Tibial nerve (tissue), 4 donors: ENCODE measurements at places on chromosomes 1 and 21. TPM values are rescaled to one million over a fixed set of nuclear protein-coding genes. Genes with fewer than 3 reads are reported as not detected.

AADACL4 gene
- total RNA-seq, result not detected

DFFA gene
- total RNA-seq, result 19.5 TPM

SLC35F3 gene
- not detected for total RNA-seq

- DNase-seq, result no peak
Measured at GRCh38 chr1:19645411-19646251, 1.5 kb downstream of the NBL1 start.

DNA sequence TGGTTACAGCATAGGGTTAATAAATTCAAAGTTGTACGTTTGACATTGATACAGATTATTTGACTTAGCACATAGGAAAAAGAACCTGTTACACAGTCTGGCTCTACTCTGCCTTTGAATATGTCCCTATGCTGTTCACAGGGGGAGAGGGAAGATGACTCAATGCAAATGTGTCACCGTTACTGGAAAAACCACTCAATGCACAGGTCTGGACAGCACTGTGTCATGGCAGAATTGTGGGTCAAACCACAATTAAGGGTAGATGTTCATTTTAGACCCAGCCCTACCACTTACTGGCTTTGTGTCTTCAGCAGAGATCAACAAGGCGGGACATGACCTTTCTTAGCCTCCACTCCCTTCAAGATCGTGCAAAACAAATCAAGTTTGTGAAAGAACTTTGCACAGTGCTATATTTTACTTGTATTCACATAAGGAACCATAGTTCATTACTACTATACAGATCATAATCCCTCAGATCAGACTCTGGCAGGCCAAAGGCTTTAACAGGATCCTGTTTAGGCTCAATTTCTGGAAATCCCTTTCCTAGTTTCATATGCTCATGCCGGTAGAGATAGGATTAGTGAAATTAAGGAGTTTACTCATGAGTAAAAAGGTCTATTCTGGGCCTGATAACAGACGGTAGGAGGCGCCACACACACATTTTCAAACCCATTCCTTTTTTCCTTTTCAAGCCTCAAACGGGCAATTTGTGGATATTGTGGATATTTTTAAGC is 22.1 kb downstream of the EIF2D start:
- DNase-seq, result no peak

- no peak for DNase-seq
Measured at GRCh38 chr1:24362396-24362795, 43.2 kb downstream of the GRHL3 start.

DNA sequence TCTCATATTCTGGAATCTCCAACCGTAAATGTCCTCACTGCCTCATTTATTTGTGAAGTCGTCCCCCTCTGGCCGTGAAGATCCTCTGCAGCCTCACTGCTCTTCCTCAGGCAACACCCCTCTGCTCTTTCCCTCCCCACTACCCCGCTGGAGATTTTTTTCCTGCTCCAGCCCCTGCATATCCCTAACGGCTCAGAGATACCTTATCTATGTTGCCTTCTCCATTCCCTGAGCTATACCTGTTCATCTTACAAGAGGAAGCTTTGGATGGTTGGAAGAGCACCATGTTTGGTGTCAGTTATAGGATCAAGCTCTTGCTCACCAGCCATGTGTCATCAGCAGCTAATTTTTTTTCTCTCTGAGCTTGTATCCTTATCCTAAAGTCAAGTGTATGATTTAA is 26.4 kb downstream of the LRRC8B start:
- no peak for DNase-seq

GRCh38 chr1:228684607-228685006 is 50.7 kb upstream of the RHOU start:
- no peak for DNase-seq

DNA sequence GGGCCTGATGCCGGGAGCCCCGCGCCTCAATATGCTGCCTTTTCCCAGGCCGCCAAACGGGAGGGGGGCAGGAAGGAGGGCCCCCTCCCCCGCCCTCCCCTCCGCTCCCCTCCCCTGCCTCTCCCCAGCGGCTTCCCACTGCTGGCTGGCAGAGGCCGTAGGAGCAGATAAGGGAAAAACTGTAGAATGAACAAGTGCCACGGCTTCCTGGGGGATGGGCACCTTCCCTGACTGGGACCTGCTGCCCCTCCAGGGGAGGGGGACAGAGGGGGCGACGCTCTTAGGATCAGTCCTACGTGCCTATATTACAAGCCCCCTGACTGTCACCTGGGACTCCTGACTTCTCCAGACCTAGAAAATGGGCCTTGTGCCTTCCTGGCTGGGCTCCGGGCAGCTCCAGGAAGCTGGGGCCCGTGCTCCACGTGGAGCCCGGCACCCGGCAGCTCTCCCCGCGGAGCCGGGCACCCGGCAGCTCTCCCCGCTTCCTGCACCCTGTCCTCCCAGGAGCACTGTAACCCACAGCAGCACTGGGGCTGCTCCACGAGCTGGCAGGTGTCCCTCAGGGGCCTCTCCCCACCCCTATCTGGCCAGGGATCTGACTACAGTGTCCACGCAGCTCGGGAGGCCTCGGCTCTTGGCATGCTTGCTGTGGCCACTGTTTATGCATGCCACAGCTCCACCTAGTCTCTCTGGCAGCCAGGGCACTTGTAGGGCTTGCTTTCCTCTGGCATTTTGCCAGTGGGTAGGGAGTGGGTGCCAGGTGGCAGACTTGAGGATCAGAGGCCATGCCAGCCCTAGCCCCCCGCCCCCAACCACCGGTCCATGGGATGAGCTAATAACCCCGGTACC is 674 bp upstream of the HES5 start:
- DNase-seq, result no peak

- no peak for DNase-seq
Measured at GRCh38 chr1:1808206-1808605, 29.9 kb upstream of the NADK start.

DNA sequence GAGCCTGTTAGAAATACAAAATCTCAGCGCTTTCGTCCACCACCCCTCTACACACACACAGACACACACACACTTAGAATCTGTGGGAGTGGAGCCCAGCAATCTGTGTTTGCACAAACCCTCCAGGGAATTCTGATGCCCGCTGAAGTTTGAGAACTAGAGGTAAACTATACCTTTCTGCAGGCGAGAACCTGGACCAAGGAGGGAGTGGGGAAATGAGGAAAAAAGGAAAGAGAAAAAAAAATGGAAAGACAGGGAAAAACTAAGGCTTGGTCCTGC is 468 bp upstream of the NIBAN1 start:
- DNase-seq, result no peak

- DNase-seq, result no peak
Measured at GRCh38 chr1:18970762-18971161, 14.3 kb upstream of the IFFO2 start.

DNA sequence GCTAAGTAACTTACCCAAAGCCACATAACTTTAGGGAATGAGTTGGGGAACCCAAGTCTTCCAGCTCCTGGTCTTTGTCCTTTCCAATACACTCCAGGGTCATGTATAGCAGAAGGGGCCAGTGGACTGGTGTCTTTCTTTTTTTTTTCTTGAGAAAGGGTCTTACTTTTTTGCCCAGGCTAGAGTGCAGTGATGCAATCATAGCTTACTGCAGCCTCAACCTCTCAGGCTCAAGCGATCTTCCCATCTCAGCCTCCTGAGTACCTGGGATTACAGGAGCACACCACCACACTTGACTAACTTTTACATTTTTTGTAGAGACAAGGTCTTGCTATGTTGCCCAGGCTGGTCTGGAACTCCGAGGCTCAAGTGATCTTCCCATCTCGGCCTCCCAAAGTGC is 12.2 kb downstream of the NAV1 start:
- no peak for DNase-seq

- no peak for DNase-seq
Measured at GRCh38 chr1:83802460-83803152, 196.3 kb downstream of the TTLL7 start.

DNA sequence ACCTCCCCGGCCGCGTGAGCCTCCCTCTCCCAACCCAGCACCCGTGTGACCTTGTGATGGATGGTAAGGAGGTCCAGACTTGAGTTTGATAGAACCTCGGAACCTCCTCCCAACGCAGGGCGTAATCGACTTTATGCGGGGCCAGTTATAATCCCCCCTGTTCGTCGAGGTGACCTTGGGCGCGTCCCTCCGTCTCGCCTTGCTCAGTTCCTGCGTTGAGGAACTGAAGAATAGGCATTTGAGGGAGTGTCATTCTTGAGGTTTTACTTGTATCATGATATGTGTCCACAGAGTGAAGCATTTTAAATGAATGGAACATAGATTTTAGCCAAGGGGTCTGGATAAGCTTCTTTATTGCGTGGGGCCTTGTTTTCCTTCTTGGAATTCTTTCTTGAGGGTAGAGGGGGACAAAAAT is 433 bp downstream of the TIMM17A start:
- DNase-seq, result no peak

- no peak for DNase-seq
Measured at GRCh38 chr1:14845851-14846250, 247.4 kb downstream of the KAZN start.

DNA sequence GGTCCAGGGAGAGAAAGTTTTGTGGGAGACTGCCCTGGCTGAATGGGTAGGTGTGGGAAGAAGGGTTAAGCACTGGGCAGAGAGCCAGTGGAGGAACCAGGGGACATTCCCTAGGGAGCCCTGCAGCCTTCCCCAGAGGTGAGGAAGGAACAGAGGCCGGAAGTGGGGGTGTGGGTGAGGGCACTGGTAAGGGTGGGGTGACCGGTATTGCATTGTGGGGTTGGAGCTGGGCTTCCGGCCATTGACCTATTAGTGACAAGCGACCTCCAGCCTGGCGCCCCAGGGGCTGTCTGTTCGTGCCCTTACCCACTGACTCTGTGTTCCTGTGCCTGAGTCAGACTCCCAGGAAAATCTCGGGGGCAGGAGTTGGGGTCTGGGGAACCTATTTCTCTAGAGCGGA is 3.5 kb upstream of the TSPAN1 start:
- no peak for DNase-seq

DNA sequence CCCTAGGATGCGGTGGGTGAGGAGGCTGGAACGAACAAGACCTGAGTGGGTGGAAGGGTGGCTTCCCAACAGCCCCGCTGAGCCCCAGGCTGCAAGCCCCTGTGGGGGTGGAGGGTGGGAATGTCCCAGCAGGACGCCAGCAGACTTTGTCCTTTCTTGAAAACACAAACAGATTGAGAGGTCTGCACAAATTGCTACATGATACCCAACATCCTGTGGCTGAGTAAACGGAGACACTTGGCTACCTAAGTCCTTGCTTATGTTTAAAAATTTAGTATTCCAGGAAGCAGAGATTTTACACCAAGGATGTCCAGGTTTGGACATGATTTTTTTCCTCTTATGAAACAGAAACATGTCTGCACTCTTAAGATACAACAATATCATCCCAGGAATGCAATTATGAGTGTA is 11.8 kb upstream of the F3 start:
- DNase-seq, result no peak

DNA sequence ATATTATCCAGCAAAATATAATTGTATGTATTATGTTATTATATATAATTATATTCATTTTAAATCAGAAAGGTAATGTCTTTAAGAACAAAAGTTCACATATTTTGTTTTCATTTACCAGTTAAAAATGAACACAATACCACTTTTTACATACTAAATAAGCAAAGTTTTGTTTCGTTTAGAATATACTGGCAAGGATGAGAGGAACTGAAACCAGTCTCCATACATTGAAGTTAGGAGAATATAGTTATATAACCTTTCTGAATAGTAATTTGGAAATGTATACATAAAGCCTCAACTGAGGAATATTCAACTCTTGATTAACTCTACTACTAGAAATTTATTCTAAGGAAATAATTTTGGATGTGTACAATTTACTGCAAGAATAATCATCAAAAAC is 110.5 kb downstream of the ZNF644 start:
- no peak for DNase-seq

- no peak for DNase-seq
Measured at GRCh38 chr1:169108863-169109560, 2.5 kb downstream of the ATP1B1 start.

DNA sequence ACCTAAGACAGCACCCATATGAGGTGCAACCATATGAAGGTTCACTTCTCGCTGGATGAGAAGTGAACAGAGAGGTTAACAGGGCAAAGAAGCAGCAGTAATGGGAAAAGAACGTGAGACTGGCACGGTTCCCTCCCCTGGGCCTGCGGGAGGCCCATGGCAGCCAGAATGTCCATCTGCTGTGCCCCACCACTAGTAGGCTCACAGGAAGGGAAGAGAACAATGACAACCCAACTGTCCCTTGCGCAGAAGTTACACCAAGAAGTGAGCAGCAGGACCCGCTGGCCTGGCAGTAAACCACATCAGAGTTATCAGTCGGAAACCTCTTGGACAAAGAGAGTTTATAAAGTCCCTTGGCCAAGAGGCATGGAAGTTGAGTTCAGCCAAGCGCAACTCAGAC is 11.3 kb downstream of the HIVEP3 start:
- DNase-seq, result no peak

GRCh38 chr1:229205854-229206253 is 65.1 kb upstream of the RAB4A start:
- no peak for DNase-seq

GRCh38 chr21:27796106-27796505 is 829.2 kb upstream of the ADAMTS5 start:
- DNase-seq, result no peak

GRCh38 chr1:13770743-13771142 is 70.8 kb downstream of the PRDM2 start:
- no peak for DNase-seq
